Temporal lobe (tissue), 4 donors: ENCODE measurements at places on chromosomes 13 and 19. TPM values are rescaled to one million over a fixed set of nuclear protein-coding genes. Genes with fewer than 3 reads are reported as not detected.

The ZNF585A gene
- 9.3 TPM for total RNA-seq

The PSG2 gene
- not detected for total RNA-seq

The RASAL3 gene
- 0.25 TPM for total RNA-seq

The SIGLEC12 gene
- not detected for total RNA-seq

The EDNRB gene
- 18.4 TPM for total RNA-seq

The MBD3L1 gene
- total RNA-seq, result not detected
